ENCODE measurements at places on chromosomes 2 and 18.

DNA sequence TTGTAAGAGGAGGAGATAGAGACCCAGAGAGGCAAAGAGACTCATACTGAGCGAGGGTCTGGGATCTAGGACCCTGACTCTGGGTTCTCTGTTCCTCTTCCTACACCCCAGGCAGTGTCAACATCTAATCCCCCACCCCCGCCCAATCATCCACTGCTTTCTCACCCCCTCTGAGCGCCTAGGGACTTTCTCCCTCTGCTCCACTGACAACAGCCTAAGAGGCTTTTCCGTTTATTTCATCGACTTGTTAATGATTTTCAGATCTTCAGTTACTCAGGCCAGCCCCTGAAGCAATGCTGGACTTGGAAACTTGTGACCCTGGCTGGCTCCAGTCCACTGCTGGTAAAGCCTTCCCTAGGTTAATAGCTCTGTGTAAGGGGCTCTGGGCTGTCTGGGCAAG lies 65.1 kb downstream of the TFCP2L1 start:
- DNase-seq: no peak

- DNase-seq: no peak
Measured at GRCh38 chr18:79846936-79847557, 49.3 kb downstream of the KCNG2 start.

- DNase-seq: no peak
Measured at GRCh38 chr2:113126845-113127645, at the start of gene IL1RN. IL1RN (plus strand) TSS chr2:113127598; CDS start chr2:113127625, 27 bp downstream.

DNA sequence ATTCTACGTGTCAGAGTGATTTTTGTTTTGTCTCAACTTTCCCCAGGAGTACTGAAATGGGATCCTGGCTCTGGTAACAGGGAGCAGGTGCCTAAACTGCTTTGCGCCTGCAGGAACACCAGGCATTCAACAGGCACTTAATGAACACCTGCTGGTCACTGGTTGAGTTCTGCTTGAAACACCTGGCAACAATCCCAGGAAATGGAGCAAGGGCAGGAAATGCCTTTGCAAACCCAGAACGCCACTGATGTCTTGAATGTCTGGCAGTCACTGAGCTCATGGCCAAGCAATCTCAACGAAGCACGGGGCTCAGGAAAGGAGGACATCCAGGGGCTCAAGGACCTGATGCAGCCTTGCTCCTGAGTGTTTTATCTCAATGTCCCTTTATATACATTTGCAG lies 360.0 kb upstream of the RAB6C start:
- no peak for DNase-seq

DNA sequence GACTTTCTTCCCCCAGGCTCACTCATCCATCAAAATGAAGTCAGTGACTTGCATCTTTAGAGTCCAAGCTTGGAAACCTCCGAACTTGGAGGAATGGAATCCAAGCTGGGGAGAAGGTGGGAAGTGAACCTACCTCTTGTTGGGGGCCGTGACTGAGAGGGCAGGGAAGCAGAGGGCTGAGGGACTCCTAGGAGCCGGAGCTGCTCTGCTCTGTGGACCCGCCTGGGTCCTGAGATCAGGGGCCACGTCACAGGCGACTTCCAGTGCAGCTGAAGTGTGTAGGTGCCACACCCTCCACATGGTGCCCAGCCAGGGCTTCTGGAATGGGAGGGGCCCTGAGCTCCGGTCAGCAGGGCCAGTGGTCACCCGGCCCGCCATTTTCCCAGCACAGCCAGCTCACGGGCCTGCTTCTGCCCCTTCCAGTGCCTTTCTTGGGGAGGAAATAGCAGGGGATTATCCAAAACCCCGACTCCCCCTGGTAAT lies 63.4 kb upstream of the OTOS start:
- DNase-seq: no peak

- no peak for DNase-seq
Measured at GRCh38 chr18:12470382-12471075, 62.8 kb downstream of the PRELID3A start.

GRCh38 chr2:187594801-187595200 lies 40.6 kb upstream of the TFPI start:
- no peak for DNase-seq

- no peak for DNase-seq
Measured at GRCh38 chr18:8328126-8328525, 281.1 kb upstream of the RAB12 start.
